ENCODE measurements at places on chromosomes 12 and 14.

DNA sequence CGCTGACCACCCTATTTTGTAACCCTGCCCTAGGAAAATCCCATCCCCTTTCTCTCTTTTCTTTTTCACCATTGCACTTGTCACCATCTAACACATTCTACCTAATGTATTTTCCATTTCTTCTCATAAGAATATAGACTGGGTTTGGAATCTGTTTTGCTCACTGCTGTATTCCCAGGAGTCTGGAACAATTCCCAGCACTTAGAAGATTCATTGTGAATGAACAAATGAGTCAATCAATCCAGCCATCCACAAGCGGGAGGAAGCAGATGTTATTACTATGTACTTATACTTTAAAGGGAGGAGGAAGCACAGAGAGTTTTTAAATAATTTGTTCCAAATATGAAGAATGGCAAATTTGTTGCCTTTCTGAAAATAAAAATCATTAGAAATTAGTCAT lies 142.1 kb downstream of the KIF21A start:
- DNase-seq = peak; percentile 62

GRCh38 chr14:22980672-22981089 lies 1.7 kb downstream of the AJUBA start:
- peak; percentile 49 for DNase-seq

- peak; percentile 22 for DNase-seq
These were observed 68.5 kb downstream of the BHLHE41 start for GRCh38 chr12:26056335-26056734.

GRCh38 chr12:32435921-32436705 lies 36.8 kb downstream of the FGD4 start:
- DNase-seq = peak; percentile 39

DNA sequence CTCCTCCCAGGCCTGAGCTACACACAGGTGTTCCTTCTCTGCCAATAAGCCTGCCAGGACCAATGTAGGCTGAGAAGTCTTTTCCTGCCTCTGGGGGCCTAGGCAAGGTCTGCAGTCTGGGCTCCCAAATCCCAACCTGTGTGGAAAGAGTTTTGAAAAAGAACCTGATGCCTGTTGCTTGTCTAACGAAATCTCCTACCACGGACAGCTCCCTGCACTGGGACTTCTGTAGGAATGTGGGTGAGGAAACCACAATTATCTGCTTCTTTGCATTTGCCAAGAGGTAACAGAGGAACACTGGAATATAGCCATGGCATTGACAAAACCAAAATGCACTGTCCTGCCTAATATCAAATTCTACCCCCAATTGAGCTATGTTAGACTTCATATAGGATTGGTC lies 877.0 kb upstream of the TMEM132C start:
- DNase-seq = peak; percentile 43

GRCh38 chr14:26531894-26532293 lies 65.9 kb downstream of the NOVA1 start:
- DNase-seq = peak; percentile 76

DNA sequence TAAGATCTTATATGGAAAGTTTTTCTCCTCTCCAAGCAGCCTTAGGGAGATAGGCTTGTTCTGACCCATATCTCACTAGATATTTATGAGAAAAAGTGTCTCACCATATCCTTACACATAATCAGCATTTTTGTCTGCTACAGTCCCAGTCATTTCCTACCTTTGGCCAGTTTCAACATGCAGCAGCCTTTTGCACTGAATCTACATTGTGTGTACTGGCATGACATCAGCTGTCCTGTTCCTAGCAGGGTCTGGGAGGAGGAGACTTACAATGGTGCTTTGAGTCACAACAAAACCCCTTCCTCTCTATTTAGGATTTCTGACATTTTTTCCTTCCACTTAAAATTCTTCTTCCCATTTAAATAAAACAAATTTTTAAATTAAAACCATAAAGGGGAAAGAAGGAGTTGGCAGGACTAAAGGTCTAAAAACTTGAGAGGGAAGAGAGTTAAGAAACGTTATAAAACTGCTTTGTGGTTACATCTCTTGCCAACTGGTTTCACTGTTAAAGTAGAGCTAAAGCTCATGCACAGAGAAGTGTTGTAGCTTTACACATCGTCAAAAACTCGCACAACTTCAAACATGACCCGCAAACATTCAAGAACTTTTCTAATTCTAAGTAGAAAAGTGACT lies 53.3 kb upstream of the CERS5 start:
- DNase-seq = peak; percentile 65

GRCh38 chr12:31801872-31802271 lies 73.1 kb upstream of the AMN1 start:
- DNase-seq = no peak

GRCh38 chr12:67452119-67452805 lies 183.1 kb downstream of the CAND1 start:
- DNase-seq = no peak

- no peak for DNase-seq
These were observed 8.5 kb upstream of the FKBP11 start for GRCh38 chr12:48933664-48934311.

DNA sequence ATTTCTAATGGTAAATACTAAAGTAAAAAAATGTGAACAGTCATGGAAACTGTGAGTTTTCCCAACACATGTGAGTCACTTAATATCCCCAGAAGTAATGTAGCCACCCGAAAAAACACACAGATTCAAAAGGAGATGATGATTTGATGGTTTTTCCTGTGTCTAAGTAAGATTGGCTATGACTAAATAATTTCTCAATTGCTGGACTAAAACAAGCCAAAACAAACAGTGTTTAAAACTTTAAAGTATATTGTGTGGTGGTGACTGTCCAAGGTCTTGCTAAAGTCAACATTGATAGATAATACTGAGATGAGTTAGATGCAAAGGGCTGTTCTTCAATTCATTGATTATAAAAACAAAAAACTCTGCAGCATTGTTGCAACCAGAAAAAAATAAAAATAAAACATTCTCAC lies 89.6 kb upstream of the SOX5 start:
- DNase-seq = peak; percentile 96

- no peak for DNase-seq
These were observed 3.4 kb downstream of the PNMA1 start for GRCh38 chr14:73710737-73711136.

DNA sequence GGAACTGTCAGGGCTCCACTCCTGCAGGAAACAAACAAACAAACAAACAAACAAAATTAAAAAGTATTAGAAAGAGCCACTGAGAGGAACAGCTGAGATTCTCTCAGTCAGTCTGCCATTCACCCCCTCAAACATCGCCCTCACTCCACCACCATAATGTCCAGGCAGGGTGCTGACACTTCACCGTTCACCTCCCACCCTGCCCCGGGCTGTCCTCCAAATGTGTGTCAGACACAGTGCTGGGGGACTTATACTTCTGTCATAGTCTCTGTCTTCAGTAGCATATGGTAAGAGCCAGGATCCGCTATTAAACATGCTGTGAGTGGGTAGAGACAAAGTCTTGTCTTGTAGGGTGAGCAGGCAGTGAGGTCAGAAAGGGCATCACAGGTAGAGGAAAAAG lies 28.3 kb downstream of the KRT18 start:
- no peak for DNase-seq

GRCh38 chr12:97912943-97913342 lies 450.3 kb downstream of the RMST start:
- no peak for DNase-seq

- DNase-seq = peak; percentile 86
These were observed 3.7 kb downstream of the SELPLG start for GRCh38 chr12:108629824-108630476.

- no peak for DNase-seq
These were observed 155.7 kb downstream of the KIF26A start for GRCh38 chr14:104293851-104294627.

DNA sequence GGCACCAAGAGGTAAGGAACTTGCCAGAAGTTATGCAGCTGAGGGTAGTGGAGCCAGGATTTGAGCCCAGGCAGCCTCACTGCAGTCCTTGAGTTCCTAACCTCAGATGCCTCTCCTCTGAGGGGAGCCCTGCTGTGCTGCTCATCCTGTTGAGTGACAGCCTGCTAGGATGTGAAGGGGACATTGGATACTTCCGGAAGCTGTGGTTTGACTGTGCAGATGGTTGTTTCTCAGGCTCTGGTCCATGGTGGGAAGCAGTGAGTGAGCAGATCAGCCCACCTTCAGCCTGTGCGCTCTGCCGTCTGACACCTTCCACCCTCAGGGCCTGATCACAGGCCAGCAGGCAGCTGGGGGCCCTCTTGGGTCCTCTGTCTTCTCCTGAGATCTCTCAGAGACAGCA lies 253.2 kb downstream of the CACNA1C start:
- peak; percentile 14 for DNase-seq

DNA sequence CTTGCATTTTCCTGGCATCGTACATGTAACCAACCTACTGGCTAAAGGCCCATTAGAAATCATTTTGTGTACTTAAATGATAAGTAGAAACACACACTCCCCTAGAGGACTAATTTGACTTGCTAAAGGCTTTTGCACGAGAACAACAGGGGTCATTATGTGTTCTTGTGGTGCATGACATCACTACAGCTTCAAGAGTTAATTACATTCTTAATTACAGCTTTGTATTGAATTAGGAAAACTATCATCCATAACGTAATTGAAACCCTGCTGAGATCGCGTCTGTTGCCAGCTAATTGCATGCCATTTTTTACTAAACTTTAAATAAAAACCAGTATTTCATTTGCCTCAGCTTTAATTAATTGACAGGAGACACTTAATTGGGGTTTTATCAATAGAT lies 51.4 kb downstream of the TMEM132C start:
- DNase-seq = no peak

GRCh38 chr12:76237086-76237701 lies 111.0 kb downstream of the BBS10 start:
- DNase-seq = no peak

DNA sequence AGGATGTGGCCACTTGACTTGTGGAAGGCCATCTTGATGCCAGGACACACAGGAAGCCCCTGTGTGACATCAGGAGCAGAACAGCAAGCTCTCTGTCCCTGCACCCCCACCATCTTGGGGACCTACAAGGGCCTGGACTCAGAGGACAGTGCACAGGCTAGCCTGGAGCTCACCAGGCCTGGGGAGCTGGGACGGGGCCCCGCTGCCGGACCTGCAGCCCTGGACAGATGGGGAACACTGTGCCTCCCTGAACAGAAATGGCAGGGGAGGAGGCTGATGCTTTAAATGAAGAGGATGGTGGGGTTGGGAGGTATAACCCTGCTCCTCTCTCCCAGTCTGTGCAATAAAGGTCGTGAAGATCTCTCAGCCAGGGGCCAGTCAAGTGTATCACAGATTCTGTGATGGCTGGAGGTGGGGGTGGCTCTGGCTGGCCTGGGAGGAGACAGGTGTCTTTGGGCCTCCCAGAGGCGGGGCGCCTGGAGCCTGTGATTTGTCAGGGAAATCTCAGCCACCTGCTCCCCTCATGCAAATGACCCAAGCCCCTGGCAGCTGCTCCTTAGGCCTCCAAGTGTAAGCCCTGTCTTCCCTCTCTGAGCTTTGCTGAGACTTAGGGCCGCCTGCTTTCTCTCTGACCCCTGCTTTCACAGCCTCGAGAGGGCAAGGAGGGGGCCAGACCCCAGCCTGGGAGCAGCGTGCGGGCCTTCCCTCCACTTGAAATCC lies 1.1 kb upstream of the GNB3 start:
- no peak for DNase-seq

DNA sequence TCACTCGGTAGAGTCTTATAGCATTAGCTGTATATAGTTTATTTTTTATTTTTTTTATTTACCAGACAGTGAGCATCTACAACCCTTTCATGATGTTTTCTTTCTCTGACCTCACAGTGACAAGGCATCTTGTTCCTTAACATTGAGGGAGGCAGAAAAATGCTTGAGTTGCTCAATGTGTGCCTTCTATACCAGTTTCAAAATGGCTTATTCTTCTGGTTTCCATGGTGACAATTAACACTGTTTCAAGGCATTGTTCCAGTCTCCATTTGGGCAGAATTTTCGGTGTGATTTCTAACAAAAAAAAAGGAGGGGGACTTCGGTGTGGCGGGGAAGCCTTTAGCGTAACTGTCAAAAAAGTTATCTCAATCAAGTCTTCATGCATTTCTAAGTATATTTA lies 209.7 kb upstream of the NPAS3 start:
- DNase-seq = no peak

- no peak for DNase-seq
These were observed 50.5 kb downstream of the R3HDM2 start for GRCh38 chr12:57380300-57380699.

DNA sequence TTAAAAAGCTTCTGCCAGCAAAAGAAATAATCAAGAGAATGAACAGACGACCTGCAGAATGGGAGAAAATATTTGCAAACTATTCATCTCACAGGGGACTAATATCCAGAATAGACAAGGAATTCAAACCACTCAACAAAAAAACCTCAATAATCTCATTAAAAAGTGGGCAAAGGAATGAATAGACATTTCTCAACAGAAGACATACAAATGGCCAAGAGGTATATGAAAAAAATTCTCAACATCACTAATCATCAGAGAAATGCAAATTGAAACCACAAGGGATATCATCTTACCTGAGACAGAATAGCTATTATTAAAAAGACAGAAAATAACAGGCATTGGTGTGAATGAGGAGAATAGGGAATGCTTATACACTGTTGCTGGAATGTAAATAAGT lies 270.0 kb downstream of the DACT1 start:
- DNase-seq = no peak

GRCh38 chr14:61644834-61645233 lies 50.5 kb upstream of the HIF1A start:
- DNase-seq = peak; percentile 53

- no peak for DNase-seq
These were observed 8.6 kb downstream of the LDHB start for GRCh38 chr12:21649034-21649433.

GRCh38 chr14:73634011-73634833 lies 10.6 kb upstream of the DNAL1 start:
- no peak for DNase-seq

GRCh38 chr12:80810874-80811273 lies 94.2 kb downstream of the MYF5 start:
- no peak for DNase-seq

- DNase-seq = no peak
These were observed 122.9 kb downstream of the PPHLN1 start for GRCh38 chr12:42448841-42449240.

GRCh38 chr12:92403210-92404175 lies 257.8 kb upstream of the BTG1 start:
- DNase-seq = no peak

GRCh38 chr14:99996951-99997571 lies 68.2 kb upstream of the EVL start:
- DNase-seq = no peak

Data from HCEC 1CT (cell line).